GM13976 (cell line): ENCODE measurements at places on chromosomes 4 and X.

DNA sequence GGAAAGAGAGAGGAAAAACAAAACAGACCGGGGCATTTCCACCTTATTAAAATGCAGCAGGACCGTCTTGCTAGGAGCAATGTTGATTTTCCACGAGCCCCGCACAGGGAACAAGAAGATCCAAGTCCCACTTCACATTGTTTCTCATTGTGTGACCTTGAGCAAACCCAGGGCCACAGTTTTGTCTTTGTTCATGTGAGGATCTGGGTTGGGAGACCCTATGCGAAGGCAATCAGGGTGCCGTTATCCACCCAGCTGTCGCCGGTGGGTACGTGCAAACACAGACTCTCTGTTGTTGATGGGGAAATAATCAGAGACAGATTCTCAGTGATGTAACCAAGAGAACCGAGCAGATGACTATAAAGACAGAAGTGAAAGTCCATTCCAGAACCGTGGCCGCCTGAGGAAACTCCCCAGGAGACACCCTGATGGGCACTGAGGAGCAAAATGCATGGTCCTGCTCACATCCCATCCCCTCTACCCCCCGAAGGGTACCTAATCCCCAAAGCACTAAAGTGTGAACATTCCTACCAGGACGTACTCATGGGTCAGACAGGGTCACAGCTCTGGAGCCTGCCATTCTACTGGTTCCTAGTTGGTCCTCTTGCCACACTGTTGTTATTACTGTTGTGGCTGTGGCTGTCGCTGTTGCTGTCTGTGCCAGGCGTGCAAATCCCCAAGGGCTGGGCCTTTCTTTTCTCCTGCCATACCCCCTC is 102.7 kb upstream of the RBPJ start:
- DNase-seq: peak; percentile 58

DNA sequence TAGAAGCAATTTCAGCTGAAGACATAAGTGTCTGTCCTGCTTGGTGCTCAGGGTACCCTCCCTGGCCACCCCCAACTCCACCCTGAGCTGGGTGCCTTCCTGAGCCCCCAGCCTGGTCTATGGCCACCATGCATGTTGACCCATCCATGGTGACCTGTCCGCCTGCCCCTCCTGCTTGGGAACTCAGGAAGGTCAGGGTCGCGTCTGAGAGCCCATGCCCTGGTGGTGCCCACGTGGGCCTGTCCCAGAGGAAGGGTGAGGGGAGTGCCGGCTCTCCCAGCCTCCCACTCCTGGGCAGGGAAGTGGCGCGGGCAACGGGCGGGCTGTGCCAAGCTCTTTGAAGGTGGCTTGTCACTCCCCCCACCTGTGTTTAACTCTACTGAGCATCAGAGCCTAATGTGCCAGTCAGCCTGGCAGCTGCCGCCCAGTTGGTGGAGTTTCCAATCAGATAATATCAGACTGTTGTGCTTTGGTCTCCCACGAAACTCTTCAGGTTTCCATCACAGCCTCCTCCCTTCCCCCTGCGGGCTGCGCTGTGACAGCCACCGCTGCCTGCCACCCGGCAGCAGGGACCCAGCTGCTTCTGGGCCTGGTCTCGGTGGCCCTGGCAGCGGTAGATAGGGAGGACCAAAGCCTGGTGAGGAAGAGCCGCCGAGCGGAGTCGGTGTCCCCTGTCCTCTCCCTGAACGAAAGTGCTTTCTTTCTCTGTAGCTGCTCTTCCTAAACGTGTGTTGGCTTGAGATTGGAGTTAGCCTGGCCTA is 4.8 kb downstream of the SH3BP2 start:
- DNase-seq: no peak

DNA sequence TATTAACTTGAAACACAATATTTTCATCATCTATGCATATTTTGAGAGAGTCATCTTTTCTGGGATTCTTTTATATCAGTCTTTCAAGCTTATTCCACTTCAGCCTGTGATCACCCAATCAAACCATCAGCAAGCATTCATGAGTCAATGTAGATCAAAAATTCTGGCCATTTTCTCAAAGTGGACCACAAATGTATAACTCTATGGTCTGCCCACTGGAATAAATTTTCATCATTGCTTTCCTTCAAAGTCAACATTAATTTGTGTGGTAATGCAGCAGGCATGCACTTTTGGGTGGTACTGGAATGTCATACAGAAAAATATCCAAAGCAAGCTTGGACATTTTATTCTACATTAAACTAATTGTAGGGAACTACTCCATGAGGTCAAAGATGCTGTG is 1013.0 kb downstream of the STIM2 start:
- no peak for DNase-seq

- no peak for DNase-seq
Observed at GRCh38 chrX:40079572-40079971, 18.2 kb downstream of the BCOR start.

GRCh38 chr4:126737899-126738526 is 894.7 kb upstream of the INTU start:
- no peak for DNase-seq

DNA sequence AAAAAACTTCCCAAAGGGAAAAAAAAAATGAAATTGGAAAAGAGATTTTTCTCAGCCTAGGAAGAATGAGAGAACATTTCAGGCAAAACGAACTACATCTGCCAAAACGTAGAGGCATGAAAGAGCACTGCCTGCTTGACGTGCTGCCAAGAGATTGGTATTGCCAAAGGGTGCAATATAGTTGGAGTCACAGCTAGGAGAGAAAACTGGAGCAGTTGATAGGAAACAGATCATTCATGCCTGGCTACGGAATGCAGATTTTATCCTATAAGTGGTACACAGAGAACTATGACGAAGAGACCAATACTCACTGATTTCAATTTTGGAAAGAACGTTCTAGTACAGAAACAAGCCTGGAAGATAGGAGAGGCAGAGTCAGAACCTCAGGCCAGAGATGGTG is 68.4 kb upstream of the IQCM start:
- DNase-seq: no peak

DNA sequence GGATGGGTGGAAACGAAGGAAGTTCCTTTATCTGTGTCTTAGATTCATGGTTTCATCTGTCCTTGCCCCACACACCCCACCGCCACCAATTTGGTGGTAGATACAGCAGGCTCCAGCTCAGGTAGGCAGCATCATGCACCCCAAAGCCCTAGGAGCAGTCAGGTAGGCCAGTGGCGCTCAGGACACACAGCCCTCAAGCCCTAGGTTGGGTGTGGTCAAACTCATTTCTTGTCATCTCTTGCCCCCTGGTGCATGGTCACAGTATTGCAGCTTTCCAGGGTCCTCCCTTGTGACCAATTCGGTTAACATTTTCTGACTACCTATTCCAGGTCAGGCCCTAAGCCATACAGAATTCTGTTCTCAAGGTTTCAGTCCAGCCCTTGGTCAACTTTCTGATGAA is 14.5 kb upstream of the PRRG3 start:
- peak; percentile 49 for DNase-seq

DNA sequence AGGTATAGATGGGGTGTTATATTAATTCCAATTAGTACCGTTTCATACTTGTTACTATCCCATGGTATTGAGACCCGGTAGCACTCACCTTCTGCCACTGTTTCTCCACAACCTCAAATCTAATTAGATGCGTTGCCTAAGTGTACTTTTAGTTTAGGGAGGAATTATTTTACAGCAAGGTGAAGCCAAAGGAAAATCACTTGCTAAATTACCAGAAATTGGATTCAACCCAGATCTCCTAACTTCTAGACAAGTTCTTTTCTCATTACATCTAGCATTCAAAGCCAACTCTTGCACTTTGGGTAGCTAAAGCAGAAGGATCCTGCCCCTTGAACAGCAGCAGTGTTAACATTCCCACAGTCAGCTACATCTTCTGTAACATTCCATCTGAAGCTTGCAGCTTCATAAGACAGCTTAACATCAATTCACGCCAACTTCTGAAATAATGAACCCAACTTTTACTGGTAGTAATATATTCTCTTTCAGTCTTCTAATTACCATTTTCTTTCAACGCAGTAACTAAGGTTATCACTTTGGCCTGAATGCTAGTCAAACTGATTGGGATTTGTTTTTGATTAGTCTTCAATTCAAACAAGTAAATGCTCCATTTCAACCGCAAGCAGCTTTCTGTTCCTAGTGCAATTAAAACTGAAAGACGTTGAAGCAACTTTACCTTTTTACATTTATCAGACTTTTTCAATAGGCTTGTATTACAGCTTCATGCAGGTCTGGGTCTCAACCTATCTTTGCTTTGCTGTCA is 934 bp upstream of the SEC31A start:
- no peak for DNase-seq

DNA sequence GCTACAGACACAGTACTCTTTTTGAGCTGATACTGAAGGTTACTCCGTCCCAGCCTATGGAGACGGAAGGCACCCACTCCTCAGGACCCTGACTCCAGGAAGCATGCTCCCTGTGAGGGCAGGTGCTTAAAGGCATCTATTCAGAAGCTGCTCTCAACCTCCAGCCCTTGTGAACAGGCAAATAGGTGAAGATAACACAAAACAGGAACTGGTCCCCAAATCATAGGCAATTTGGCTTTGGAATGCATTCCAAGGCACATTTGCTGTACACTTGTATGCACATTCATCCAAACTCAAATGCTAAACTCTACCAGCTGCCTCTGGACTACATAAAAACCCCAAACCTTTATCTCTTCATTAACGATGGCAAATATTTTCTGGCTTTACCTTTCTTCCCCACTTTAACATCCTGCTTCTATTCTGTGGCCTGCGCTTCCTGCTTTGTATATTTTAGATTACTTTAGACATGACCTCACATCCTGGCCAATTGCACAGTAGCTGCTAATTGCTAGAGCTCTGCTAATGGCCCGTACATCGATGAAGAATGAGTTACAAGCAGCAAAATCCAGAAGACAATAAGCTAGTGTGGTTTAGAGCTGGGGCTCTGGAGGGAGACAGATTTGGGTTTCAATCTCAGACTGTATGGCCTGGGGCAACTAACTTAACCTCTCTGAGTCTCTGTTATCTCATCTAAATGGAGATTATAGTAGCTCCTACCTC is 3.2 kb downstream of the SEL1L3 start:
- DNase-seq: peak; percentile 54

- DNase-seq: no peak
Observed at GRCh38 chrX:9286234-9286633, 178.6 kb upstream of the TBL1X start.

GRCh38 chr4:151952137-151952536 is 191.3 kb upstream of the GATB start:
- DNase-seq: no peak

DNA sequence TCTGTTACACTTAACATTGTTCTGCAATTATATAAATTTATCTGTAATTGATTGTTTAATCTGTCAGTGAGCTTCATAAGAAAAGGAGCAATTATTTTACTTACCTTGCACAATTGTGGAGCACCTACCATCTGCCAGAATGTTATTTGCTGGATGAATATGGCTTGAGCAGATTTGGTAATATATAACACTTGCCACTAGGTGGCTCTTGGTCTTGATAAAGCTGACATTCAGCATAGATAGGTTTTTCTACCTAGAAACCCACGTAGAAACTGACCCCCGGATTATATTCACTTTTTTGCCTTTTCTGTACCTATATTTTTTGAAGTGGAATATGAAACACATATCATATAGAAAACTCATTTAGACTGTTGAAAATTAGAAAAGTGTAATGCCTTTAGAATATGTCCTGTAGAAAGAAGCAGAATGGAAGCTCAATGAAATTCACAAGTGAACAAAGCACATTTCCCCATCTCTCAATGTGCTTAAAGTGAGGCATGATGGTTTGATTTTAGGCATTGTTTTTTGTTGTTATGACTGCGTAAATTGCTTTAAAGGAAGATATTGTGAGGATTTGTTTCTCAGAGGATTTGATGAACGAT is 9.5 kb downstream of the RBPJ start:
- peak; percentile 54 for DNase-seq

- no peak for DNase-seq
Observed at GRCh38 chrX:30533835-30534234, 43.7 kb downstream of the TASL start.

- no peak for DNase-seq
Observed at GRCh38 chr4:173119818-173120217, 48.8 kb upstream of the GALNT7 start.

DNA sequence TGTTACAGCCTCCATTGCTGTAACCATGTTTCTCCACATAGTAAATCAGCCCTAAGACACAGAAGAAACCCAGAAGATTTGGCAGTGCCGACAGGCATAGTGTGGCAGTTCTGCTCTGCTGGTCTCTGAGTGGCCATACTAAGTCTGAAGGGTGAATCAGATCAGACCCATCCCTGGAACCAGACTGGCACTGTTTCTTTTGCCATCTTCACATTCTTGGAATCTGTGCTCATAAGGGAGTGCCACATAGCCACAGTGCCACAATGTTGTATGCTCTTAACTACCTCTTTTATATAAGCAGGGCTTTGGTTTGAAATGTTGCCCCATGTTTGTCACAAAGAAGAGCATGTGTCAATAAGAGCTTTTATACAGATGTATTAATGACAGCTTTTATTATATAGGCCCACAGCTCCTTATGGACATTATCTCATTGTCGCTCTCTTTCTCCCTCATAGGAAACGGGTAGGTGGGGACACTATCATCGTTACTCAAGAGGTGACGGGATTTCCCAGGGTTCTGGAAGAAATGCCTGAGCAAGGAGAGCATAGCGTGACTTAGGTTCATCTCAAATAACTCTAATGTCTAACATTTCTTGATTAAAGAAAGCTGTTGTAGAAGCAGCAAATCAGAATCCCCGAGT is 128.2 kb downstream of the CBR4 start:
- no peak for DNase-seq

DNA sequence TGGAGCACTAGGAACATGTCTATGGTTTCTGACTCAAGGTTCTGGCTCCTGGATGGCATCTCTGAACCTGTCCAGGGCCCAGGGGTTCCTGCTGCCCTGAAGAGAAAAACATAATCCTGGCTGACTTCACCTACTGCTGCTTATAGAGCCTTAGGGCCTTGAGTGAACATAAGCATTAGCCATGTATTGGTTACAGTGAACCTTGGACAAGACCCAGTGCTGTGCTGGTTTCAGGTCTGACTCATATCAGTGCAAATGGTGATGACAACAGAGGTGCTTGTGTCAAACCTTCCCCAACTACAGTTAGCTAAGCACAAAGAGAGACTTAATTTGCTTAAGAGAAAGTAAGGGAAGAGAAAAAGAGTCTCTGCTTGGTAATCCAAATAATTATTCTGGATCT is 1047.2 kb downstream of the GLUD2 start:
- no peak for DNase-seq

DNA sequence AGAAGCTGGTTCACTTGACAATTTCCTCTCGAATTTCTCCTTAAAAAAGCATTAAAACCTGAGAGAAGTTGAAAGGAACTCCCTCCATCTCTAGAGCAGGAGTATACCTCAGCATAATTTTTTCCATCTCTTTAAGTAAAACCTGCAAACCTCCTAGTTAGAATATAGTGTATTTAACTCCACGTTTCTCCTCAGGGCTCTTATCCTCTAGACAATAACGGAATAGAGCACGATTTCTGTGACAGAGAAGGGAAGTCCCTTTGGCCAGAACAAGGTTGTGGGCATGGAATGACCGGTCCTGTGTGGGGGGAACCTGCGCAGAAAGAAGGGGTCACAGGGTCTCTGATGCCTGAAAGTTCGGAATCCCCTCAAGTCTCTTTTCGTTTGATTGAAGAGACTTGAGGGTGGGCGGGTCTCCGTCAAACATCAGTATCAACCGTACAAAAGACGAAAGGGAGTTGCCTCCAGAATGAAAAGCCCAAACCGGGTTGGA is 697 bp downstream of the ZNF280C start:
- peak; percentile 12 for DNase-seq

- DNase-seq: no peak
Observed at GRCh38 chr4:36997727-36998126, 246.8 kb upstream of the NWD2 start.

- no peak for DNase-seq
Observed at GRCh38 chrX:38898261-38898660, 97.0 kb downstream of the MID1IP1 start.
